HT-29 (cell line): ENCODE measurements at places on chromosomes 6 and 20. TPM values are rescaled to one million over a fixed set of nuclear protein-coding genes. Genes with fewer than 3 reads are reported as not detected.

DNA sequence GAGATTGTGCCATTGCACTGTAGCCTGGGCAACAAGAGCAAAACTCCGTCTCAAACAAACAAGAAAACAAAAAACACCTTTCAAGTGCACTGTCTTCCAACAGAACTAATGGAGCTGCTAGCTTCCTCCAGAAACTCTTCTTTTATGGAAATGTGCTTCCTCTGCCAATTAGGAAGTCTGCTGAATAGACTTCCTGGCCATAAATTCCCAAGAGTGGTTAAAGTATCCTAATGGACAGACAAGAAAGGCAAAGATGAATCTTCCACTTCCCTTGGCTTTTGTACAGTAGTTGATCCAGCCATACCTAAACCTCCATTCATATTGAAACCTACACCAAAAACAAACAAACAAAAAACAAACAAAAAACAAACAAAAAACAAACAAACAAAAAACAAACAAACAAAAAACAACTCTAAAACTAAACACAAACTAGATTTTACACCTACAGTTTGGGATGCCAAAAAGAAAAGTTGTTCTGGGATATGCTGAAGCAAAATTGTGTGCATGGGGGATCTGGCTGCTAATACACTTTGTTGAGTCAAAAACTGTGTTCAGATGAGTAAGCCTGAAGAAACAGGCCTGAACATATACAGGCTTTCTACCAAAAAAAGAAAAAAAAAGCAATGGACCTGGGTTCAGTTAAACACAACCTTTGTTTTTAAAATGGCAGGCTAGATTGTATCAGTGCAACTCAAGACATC, 59.8 kb upstream of the CARMIL1 start:
- DNase-seq: no peak

The ULBP2 gene
- 3.2 and 5.3 TPM in 2 replicates for total RNA-seq

- DNase-seq: no peak
Measured at GRCh38 chr6:11484441-11484840, 53.1 kb upstream of the TMEM170B start.

DNA sequence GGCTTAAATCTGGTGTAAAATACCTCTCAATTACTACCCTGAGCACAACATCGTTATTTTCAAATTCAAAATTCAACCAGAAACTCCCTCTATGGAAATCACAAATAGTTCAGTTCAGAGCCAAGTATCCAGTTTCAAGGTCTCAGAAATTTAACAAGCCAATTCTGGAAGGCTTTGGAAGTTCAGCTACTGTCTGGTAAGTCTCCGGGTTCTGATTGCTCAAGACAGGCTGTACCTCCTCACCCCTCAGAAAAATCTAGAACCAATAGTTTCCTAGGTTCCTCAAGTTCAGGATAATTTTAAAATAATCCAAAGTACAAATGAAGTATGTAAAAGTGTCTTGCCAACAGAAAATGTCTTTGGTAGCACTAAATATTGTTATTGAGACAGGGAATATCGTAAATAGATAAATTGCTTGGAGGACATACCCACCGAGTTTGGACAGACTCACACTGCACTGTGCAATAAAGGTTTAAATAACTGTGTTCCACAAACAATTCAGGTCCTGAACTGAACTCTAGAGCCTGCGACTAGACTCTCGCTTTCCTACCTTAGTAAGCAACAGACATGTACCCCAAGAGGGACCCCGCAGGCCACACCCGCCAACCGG, 729 bp downstream of the ATG5 start:
- peak; percentile 67 for DNase-seq
